ENCODE measurements at places on chromosomes 3 and 15.

- DNase-seq: no peak
Observed at GRCh38 chr3:63673111-63673510, 20.6 kb downstream of the SNTN start.

GRCh38 chr3:30677347-30677685 is 70.9 kb downstream of the TGFBR2 start:
- DNase-seq: no peak

GRCh38 chr3:130428871-130429712 is 83.6 kb downstream of the COL6A5 start:
- no peak for DNase-seq

- DNase-seq: no peak
Observed at GRCh38 chr3:121667333-121667732, 6.6 kb upstream of the HCLS1 start.

- DNase-seq: no peak
Observed at GRCh38 chr15:39581242-39581792, 438 bp downstream of the THBS1 start.

DNA sequence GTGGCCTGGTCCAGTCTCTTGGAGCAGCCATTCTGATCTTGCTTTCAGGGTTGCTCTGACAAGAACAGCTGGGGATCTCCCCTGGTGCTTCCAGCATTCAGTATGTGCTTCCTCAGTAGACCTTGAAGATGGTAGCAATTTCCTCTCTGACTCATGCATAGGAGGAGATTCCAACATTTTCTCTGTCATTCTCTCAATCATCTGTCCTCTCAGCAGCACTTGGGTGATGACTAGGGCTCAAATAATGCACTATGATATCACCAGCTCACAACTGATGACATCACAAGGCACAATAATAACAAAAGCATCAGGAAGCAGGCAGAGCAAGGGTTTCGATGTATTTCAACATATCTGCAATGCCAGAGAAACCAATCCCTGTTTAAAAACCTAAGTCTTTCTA is 52.7 kb downstream of the NFKBIZ start:
- no peak for DNase-seq

Data from activated CD4-positive, CD25-positive, alpha-beta regulatory T cell treated with anti-CD3 and anti-CD28 coated beads, Interleukin-2, amount 50 U/mL, for 16 hours (primary cell).